ENCODE measurements at places on chromosomes 2 and 18. TPM values are rescaled to one million over a fixed set of nuclear protein-coding genes. Genes with fewer than 3 reads are reported as not detected.

The RAB12 gene
- total RNA-seq, result 88.3 TPM

The SERPINB12 gene
- not detected for total RNA-seq

The GKN2 gene
- not detected for total RNA-seq

The DCC gene
- 24.1 TPM for total RNA-seq

The ACADL gene
- total RNA-seq, result 11.0 TPM

The CNDP1 gene
- total RNA-seq, result 1.9 TPM

The MOCOS gene
- total RNA-seq, result 0.31 TPM

The AMER3 gene
- total RNA-seq, result 45.4 TPM

The GMPPA gene
- total RNA-seq, result 11.3 TPM

The RNF144A gene
- 62.0 TPM for total RNA-seq

The MTA3 gene
- 54.1 TPM for total RNA-seq

The SCN9A gene
- total RNA-seq, result 144 TPM

The CPLX4 gene
- total RNA-seq, result not detected

The TEX51 gene
- not detected for total RNA-seq

The CDK5R2 gene
- total RNA-seq, result 11.9 TPM

The ANKRD36B gene
- total RNA-seq, result 604 TPM

The RHOB gene
- total RNA-seq, result 186 TPM

The MSTN gene
- total RNA-seq, result 1.3 TPM

The SEH1L gene
- total RNA-seq, result 54.5 TPM

The ONECUT2 gene
- total RNA-seq, result 2.5 TPM

The NT5DC4 gene
- total RNA-seq, result not detected

The C2orf81 gene
- 1.6 TPM for total RNA-seq

The ZNF513 gene
- total RNA-seq, result 12.8 TPM

The MC4R gene
- total RNA-seq, result 1.3 TPM

The STON1 gene
- total RNA-seq, result 10.6 TPM

The CTDSP1 gene
- total RNA-seq, result 11.9 TPM

The DES gene
- not detected for total RNA-seq

The VSNL1 gene
- total RNA-seq, result 19.7 TPM

The FKBP1B gene
- 64.5 TPM for total RNA-seq

The GRP gene
- total RNA-seq, result 18.5 TPM

The CRYGD gene
- not detected for total RNA-seq

The ARHGEF4 gene
- total RNA-seq, result 47.9 TPM

The NYAP2 gene
- total RNA-seq, result 21.9 TPM

The SNRNP200 gene
- total RNA-seq, result 102 TPM

The KYNU gene
- total RNA-seq, result under 0.01 TPM

The IL37 gene
- not detected for total RNA-seq

The PTPRN gene
- 30.7 TPM for total RNA-seq

The RAB6C gene
- total RNA-seq, result 0.63 TPM

The MATN3 gene
- total RNA-seq, result 1.3 TPM

The YIPF4 gene
- 41.3 TPM for total RNA-seq

The TMEM200C gene
- 12.8 TPM for total RNA-seq

The FBXO15 gene
- 5.9 TPM for total RNA-seq

The PCARE gene
- not detected for total RNA-seq

The C2orf66 gene
- total RNA-seq, result 1.3 TPM

The TCF7L1 gene
- 3.4 TPM for total RNA-seq

The ZC3H8 gene
- total RNA-seq, result 88.0 TPM

The DARS1 gene
- 44.4 TPM for total RNA-seq

The PRKCE gene
- total RNA-seq, result 77.0 TPM

Data from parietal lobe (tissue), 2 donors.